ENCODE measurements at places on chromosomes 12 and 14.

DNA sequence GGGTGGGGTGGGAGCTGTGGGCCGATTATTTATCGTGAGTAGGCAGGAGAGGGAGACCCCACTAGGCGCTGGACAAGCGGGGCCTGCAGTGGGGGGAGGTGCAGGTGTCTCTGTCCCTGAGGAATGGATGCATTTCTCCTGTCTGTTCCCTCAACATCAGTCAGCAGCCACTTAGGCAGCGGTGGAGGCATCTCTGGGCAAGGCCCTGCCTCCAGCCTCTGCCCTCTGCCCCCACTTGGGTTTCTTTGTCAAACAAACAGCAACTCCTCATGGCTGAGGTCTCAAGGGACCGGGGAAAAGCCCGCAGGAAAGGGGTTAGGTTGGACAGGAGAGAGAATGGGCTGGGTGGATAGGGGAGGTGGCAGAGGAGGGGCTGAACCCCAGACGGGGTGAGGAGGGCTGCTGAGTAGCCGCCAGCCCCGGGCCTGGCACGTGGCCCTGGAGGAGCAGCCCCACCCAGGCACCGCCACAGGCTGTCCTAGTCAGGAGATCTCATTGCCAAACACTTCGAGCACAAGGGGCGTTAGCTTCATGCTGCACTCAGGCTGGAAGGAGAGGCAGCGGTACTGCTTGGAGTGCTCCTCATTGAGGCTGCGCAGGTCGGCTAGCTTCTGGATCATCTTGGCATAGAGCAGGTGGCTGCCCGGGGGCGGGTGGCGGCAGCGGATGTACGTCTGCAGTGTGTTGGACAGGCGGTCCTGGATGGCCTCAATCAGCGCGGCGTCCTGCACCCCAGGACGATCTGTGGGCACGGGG, 24.7 kb upstream of the HDAC7 start:
- no peak for DNase-seq

DNA sequence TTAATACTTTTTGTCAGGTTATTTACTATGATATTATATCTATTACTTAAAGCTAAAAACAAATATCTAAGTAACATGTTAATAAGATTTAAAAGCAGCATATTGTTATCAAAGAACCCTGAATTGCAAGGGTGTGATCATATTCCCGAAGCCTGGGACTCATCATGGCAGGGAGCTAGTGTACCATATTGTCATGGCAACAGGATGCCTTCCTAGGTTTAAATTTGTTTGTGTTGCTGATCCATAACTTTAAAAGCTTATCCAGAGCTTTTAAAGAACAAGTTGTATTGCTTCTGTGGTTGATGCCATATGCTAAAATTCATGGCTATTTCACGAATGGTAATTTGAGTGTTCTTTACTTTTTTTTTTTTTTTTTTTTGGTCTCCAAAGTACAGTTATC, 500.5 kb downstream of the NAV3 start:
- no peak for DNase-seq

DNA sequence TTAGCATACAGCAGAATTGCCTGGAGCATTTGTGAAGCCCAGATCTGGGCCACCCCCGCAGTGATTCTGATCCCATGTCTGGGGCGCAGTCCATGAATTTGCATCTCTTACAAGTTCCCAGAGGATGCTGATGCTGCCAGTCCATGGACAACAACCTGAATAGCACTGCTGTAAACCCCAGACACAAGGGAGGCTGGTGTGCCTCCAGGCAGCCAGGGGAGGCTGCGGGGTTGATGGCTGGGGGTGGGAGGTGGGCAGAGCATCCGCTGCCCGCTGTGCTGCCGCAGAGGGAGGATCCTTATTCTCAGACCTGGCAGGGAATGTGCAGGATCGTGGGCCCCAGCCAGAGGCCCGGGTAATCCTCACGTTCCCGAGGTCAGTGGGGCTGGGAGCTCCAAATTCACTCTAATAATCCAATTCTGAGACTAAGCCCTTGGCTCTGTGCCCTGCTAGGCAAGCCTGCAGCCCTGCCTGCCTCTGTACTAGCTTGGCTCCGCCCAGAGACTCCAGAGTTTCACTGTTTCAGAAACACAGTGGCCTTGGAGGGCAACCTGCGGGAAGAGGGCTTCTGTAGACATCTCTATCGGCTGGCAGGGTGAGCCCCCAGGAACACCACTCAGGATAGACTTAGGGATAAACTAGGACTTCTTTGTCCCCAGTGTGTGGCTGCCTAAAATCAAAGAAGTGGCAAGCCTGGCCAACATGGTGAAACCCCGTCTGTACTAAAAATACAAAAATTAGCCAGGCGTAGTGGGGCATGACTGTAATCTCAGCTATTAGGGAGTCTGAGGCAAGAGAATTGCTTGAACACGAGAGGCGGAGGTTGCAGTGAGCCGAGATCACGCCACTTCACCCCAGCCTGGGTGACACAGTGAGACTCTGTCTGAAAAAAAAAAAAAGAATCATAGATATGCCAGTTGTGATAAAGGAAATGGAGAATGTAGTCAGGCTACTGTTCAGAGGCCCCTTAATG, 17.8 kb upstream of the MLEC start:
- DNase-seq: peak; percentile 35

DNA sequence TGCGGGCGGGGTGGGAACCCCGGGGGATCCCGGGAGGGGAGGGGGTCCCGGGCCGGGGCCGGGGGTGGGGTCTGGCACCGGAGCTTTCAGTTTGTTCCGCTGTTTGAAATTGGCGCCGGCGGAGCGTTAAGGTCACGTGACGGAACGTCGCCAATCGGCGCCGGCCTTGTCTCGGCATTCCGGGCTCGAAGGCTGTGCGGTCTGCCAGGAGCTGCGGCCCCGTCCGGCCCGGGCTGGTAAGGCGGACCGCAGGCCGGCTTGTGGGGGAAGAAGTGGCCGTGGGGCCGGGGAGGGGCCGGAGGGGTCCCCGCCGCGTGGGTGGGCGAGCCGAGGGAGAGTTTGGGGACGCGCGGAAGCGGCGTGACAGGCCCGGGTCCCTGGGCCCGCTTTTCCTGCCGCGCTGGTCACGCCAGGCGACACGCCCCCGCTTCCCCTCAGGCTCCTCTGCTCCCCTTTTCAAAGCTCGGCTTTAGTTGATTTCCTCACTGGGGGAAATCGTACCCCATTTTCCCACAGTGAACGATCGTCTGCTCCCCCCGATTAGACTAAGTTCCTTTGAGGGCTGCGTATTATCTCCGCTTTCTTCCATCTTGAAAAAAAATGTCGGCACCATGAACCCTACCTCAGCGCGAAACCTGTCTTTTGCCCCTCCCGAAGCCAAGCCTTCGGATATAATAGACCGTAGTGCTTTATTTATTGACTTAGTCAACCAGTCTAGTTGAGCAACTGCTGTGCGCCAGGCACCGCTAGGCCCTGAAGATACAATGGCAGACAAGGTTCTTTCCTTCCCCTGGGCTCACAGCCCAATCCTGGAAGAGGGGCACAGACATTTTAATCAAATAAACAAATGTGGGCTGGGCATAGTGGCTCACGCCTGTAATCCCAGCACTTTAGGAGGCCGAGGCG, at the start of the genes FOXM1 and RHNO1:
FOXM1 (minus strand) TSS at position 128 of the 906 bp plus-strand sequence. CDS start 2,696 bp downstream, outside the sequence.
RHNO1 (plus strand) TSS at position 177 of the 906 bp plus-strand sequence. CDS start 8,144 bp downstream, outside the sequence.
- peak; percentile 93 for DNase-seq

DNA sequence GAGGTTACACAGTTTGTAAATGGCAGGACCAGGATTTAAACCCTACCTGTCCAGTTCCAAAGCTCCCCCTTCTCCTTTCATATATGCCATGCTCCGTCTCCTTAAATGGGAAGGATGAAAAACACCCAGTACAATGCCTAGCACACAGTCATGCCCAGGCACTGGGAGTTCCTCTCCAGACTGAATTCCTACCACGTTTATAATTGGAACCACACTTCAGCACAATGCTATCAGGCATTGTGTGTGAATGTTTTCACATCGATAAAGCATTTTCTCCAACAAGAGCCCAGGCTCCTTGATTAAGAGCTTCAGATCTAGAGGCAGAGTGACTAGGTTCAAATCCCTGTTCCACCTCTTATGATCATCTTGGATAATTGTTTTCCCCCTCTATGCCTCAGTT, 2.7 kb upstream of the NUAK1 start:
- no peak for DNase-seq

DNA sequence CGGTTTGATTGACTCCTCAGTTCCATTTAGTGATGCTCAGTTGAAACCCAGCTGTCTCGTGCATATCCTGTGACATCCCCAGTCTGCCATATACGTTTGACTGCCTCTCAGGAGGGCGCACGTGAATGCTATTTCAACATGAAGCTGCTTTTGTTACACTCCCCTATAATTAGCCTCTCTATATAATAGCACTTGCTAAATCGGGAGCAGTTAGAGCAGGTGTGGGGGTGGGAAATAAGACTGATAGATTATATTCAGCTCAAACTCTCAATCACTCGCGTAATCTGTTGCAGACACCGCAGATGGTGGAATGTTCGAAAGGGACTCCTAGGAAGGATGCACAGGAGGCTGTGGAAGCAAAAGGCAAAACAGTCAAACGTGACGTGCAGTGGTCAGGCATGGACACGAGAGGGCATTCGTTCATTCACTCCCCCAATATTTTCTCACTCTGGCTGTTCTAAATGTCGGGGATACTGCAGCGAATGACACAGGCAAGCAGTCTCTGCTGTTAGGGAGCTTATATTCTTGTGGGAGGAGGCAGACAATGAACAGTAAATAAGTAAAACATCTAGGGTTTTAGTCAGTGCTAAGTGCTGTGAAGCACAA, 29.8 kb downstream of the KCNA1 start:
- no peak for DNase-seq

GRCh38 chr14:96407935-96408570, 16.1 kb downstream of the AK7 start:
- no peak for DNase-seq

- no peak for DNase-seq
Measured at GRCh38 chr14:96162741-96163140, 41.9 kb upstream of the BDKRB2 start.

DNA sequence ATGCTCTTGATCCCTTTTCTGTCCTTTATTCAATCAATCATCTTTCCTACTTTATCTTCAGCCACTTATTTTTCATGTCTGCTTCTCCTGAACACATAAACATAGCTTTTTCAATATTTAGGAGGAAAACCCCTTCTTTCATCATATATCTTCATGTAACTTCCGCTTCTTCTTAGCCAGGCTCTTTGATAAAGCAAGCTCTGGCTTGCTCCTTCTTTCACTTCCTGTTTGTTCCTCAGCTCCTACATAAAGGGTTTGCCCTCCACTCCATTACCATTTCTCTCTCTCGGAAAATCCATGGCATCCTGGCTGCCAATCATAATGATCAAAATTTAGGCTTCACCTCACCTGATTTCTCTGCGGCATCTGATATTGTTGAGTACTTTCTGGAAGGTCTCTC, 33.7 kb upstream of the HELB start:
- no peak for DNase-seq

GRCh38 chr12:22856178-22856577, 231.2 kb downstream of the ETNK1 start:
- DNase-seq: no peak

- DNase-seq: peak; percentile 41
Measured at GRCh38 chr12:97960741-97961608, 498.4 kb downstream of the RMST start.

GRCh38 chr14:60968099-60968498, 12.8 kb downstream of the TRMT5 start:
- DNase-seq: no peak

- DNase-seq: no peak
Measured at GRCh38 chr14:94345344-94346064, 22.4 kb upstream of the SERPINA6 start.

DNA sequence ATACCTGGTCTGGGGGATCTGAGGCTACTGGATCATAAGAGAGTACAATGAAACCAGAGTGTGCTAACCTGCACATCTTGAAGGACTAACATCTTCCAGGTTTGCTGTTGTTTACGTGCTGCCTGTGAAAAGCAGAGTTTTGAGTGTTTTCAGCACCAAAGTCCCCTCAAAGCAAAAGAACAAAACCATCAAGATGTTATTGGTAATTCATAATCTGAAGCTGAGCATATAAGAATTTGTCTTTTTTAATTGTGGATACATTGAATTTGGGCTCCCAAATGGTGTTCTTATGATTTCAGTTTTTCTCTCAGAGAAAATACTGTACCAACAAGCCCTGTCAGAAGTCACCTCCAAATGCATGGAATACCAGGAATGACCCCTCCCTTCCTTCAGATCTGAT, 110.2 kb downstream of the BTG1 start:
- DNase-seq: no peak

- peak; percentile 65 for DNase-seq
Measured at GRCh38 chr12:101642115-101643067, 47.6 kb downstream of the MYBPC1 start.

DNA sequence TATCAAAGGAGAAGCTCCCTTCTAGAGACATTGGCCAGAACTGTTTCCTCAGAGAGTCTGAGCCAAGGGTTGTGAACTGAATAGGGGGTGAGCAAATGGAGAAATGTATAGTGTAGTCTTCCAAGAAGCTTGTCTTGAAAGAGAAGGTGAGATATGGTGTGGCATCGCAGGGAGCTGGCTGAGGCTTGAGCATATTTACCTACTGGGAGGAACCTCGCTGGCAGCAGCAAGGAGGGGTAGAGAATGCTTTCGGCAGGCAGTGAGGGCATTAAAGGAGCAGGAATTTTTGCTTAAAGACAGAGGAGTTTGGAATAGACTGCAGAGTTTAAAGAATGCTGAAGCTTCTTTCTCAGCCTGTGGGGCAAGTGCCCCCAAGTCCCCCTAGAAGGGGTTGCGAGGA, 59.3 kb upstream of the PRMT8 start:
- DNase-seq: no peak

- DNase-seq: no peak
Measured at GRCh38 chr12:53105256-53105655, 2.0 kb downstream of the SOAT2 start.

DNA sequence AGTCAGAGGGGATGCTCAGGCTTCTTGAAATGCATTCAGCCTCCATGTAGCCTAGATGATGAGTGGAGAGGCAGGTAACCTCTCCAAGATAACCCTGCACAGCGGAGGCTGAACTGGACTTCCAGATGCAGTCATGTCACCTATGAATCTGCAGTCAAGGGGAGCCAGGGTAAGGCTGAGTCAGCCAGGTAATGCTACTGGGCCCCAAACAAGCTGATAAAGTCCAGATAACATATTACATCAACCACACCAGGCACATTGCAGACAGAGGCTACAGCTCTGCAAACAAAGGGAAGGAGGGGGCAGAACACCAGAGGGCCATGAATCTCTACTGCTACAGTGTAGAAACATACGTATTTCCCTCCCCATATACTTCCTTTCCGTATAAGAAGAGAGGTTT, 14.0 kb downstream of the RNASE9 start:
- no peak for DNase-seq

DNA sequence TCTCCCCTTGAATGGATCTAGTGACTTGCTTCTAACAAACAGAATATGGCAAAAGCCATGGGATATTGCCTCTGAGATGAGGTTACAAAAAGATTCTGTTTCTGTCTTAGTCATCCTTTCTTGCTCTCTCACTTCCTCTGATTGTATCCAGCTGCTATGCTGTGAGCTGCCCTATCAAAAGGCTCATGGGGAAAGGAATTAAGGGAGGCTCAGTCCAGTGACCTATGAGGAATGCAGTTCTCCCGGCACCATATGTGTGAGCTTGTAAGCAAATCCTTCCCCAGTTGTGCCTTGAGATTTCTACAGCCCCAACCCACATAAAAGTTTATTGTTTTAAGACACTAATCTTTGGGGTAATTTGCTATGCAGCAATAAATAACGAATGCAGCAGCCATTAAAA, 183.1 kb downstream of the KLHL28 start:
- no peak for DNase-seq

- no peak for DNase-seq
Measured at GRCh38 chr12:132306885-132307191, 22.6 kb downstream of the GALNT9 start.

GRCh38 chr12:55728186-55728938, 447 bp downstream of the CD63 start:
- peak; percentile 67 for DNase-seq
